ENCODE measurements at places on chromosomes 5 and 9.

- no peak for DNase-seq
Observed at GRCh38 chr5:174720612-174721529, 3.5 kb upstream of the MSX2 start.

DNA sequence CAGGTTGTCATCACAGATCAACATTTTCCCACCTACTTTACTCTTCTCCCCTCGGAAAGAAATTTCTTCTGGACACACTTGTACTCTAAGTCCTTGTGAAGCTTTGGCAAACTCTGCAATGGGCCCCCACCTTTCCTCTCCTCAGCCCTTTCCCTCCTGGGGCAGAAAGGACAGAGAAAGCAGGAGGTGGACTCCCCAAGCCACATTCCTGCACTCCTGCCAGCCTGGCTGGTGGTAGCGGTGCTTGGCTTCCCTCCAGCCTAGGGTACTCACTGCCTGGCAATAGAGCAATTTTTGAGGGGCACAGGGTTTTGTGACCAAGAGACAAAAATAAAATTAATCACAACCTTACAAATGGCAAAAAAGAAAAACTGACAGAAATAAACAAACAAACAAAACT is 451.4 kb downstream of the ZSWIM6 start:
- no peak for DNase-seq

DNA sequence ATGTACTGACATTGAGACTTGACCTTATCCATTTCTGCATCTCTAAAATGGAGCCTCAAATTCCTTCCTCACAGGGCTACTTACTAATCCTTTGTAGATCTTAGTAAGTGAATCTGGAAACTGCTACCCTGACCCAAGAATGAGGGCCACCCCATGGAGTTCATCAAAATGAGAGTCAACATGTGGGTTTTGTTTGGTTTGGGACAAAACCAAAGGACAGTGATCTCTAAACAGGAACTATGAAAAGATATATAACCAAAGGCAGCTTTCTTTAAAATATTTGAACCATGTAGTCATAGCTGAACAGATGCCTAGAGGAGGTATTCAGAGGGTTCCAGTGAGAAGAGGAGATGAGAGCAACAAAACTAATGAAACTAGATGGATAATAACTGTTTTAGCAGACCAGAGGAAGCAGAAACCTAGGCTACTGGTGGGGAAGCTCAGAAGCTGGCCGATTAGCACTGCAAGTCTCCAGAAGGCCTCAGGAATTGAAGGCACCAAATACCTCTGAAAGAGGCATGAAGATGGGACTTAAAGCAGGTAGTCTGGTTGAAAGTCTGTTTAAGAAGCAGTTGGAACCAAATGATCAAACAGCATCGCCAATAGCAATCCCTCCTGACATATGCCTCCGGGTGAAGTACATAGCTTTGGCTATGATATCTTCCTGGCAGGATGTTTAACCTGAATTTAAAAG is 45.8 kb downstream of the THOC3 start:
- DNase-seq: no peak

- no peak for DNase-seq
Observed at GRCh38 chr5:68273717-68274409, 58.3 kb downstream of the PIK3R1 start.

- DNase-seq: no peak
Observed at GRCh38 chr5:115179394-115180164, 9.9 kb upstream of the TRIM36 start.

- DNase-seq: peak; percentile 15
Observed at GRCh38 chr5:152560512-152561137, 155.5 kb upstream of the NMUR2 start.

DNA sequence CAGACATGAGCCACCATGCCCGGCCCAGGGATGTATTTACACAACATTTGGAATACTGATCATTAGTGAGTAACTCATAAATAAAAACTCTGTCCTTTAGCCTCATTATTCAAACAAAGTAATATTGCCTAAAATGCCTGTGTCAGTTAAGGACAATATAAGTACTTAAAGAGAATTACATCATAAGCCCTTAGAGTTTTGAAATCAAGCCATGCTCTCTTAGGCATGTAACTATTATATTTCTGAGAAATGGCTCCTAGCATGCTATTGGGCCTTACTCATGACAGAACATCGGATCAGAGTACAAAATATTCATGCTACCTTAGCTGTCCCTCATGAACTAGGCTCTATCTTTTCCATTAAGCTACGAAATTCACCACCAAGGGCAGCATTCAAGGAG is 309.3 kb downstream of the CHSY3 start:
- DNase-seq: no peak

GRCh38 chr5:131635684-131636572 is 899 bp upstream of the RAPGEF6 start:
- DNase-seq: no peak

DNA sequence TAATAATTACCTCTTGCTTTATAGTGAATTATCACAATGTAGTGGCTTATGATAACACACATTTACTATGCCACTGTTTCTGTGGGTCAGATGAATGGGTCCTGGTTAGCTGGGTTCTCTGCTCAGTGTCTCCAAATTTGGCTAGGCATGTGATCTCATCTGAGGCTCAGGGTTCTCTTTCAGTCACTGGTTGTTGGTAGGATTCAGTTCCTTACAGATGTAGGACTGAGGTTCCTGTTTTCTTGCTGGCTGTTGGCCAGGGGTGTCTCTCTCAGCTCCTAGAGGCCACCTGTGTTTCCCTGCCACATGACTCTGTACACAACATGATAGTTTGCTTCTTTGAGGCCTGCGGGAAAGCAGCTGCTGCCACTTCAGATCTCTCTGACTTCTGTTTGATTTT is 7.1 kb downstream of the NFX1 start:
- DNase-seq: peak; percentile 90

GRCh38 chr9:71763832-71764231 is 4.5 kb downstream of the CEMIP2 start:
- no peak for DNase-seq

DNA sequence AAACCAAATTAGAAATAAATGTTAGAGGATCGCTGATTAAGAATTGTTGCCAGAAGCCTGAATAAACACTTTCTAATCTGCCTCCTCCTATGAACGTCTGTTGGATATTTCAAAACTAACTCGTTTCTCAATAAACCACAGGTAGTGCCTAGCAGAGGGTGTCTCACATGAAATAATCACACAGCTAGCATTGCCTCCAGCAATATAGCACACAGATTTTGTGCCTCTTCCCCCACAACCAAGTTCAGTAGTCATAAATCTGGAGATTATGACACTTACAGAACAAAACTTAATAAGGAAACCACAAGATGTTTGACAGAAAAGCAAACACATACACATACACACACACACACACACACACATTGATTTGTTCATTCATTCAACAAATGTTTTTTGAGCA is 173.2 kb upstream of the CDH10 start:
- DNase-seq: no peak

DNA sequence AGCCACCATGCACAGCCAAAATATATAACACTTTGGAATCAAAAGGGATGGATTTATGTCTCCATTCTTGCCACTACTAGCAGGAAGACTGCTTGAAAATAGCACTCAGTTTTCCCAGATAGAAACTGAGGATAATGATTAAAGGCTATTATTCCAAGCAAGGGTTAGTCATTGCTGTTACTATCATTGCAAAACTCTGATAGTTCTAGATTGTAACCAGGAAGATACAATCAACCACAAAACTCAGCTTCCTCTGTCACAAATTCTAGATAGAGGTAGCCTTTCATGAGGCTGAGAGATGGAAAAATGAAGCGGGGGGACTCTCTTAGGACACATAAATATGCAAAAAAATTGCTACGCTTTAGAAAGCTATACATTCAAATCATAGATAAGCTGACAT is 3.1 kb downstream of the ANXA1 start:
- no peak for DNase-seq
